Cardiac muscle cell (in vitro differentiated cells and primary cell): ENCODE measurements at places on chromosomes 4 and X.
A peak's percentile ranks its signal among the peaks of the same experiment; 100 is the strongest.

GRCh38 chr4:48681856-48682255, 98.2 kb downstream of the FRYL start:
- DNase-seq = peak; percentile 11

- no peak for DNase-seq
Measured at GRCh38 chr4:119726505-119726904, 97.9 kb upstream of the PDE5A start.

DNA sequence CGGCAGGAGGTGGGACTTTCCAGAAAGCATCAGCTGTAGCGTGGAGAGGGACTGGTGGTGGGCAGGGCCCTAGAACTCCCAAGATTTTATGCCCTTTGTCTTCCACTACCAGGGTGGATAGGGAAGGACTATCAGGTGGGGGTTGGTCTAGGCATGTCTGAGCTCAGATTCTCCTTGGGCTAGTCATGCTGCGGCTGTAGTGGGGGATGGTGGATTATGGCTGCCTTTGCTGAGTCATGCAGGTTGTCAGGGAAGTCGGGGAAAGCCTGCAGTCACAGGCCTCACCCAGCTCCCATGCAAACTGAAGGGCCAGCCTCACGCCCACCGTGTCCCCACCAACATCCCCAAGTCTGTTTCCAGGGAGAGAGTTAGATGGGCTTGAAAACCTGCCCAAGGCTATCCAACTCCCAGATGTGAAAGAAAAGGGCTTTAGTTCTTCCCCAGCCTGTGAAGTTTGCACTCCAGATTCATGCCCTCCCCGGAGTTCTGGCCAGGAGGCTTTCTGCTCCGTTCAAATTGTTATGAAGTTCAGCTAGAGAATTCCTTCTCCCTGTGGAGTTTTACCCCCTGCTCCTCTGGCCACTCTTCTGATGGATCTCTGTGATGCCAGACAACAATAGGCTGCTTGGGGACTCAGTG, 13.4 kb upstream of the MEPE start:
- DNase-seq = no peak

GRCh38 chr4:82256718-82257117, 117.1 kb downstream of the HNRNPD start:
- DNase-seq = no peak

- no peak for DNase-seq
Measured at GRCh38 chrX:71111921-71112431, 599 bp upstream of the IL2RG start.

GRCh38 chr4:173526027-173526482, 4.0 kb downstream of the HAND2 start:
- peak; percentile 52 for DNase-seq

- no peak for DNase-seq
Measured at GRCh38 chr4:184897895-184898294, 72.1 kb upstream of the ACSL1 start.
